Ecto neural progenitor cell (in vitro differentiated cells): ENCODE measurements at places on chromosomes 6 and 20.
A peak's percentile ranks its signal among the peaks of the same experiment; 100 is the strongest.

- no peak for DNase-seq
Measured at GRCh38 chr6:125974214-125974866, 12.0 kb upstream of the TRMT11 start.

DNA sequence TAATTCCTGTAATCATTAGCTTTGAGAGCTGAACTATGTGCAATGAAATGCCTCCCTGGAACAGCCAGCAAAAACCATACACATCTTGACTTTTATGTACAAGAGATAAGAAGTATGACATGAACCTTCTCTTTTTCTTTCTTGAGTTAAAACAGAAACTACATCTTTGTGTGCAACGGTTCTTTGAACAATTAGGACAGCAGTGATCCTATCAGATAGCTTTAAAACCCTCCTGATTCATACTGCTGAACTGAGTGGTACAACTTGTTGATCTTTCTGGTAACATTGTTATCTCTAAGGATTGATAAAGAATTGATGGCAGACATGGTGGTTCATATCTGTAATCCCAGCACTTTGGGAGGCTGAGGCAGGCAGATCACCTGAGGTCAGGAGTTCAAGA lies 43.4 kb downstream of the TRAF3IP2 start:
- DNase-seq: no peak

- peak; percentile 58 for DNase-seq
Measured at GRCh38 chr6:7540595-7540994, 876 bp upstream of the DSP start.

GRCh38 chr6:125262016-125263013 lies 39.5 kb downstream of the HDDC2 start:
- no peak for DNase-seq

GRCh38 chr6:95292011-95292410 lies 285.3 kb upstream of the MANEA start:
- DNase-seq: no peak

GRCh38 chr6:116596815-116597214 lies 19.5 kb upstream of the RSPH4A start:
- DNase-seq: no peak

DNA sequence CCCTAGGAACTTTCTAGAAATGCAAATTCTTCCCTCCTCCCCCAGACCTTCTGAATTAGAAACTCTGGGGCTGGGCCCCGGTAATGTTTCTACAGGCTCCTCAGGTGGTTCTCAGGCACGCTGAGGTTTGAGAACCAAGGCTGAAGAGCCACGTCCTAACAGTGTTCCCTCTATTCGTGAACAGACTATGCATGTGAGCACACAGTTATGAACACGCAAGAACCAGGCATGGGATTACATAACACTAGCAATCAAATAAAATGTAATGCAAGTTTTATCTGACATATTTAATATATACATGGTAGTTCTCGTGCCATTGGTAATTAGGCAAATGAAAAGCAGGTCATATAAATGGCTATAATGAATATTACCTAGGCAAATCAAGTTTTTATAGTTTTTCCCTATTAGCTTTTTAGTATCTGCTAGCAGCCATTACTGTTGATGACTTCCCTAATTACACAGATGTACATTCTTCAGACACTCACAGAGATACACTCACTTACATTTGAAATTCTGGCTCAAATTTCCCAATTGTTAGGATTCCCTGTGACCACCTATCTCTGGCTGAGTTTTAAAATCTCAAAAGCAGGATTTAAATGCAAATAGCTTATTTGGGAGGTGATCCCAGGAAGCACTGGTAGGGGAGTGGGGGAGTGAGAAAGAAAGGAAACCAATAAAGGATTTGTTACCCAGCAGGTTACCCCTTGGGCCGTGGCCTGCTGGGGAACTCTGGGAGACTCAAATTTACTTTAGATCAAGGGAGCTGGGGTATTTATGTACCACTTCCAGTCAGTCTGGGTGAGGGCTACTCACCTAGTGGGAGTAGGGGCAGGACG lies 104.1 kb downstream of the TCP11 start:
- no peak for DNase-seq

- no peak for DNase-seq
Measured at GRCh38 chr6:11012976-11013720, 31.0 kb downstream of the ELOVL2 start.

DNA sequence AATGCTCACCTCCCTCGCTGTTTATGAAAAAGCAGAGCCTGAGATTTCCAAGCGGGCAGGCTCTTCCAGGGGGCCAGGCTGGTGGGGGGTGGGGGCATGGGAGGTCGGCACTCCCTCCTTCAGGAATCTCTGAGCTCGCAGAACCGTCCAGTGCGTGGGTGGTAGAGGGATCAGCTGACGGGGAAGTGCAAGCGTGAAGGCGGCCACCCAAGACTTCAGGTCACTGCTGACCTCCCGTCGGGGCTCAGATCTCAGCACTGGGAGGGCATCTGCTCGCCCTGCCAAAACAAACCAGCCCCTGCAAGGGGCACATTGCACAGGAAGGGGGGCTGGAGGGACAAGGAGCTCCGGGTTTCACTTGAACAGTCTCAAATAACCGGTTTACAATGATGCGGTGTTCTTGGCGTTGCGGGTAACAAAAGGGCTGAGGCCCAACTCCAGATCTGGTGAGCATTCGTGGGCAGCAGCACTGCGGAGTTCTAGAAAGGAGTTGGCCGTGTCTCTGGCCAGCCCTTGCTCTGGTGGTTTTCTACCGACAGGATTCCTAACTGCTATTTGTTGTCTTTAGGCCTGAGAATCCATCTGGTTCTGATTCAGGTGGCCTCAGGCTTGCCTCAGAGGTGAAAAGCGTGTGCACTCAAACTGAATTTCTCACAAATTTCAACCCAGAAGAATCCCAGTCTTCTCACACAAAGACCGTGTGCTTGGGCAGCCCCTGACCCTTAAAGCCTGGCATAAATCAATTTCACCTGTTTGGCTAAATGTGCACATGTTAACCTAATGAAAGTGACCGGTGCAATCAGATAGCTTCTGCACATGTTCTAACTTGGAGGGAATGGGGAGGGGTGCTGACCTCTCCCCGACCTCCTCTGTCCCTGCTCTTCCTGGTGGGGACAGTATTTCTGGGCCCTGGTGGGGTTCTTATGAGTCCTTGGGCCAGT lies 191.6 kb downstream of the MYLK4 start:
- DNase-seq: no peak

- DNase-seq: no peak
Measured at GRCh38 chr6:148107911-148108310, 234.7 kb upstream of the SASH1 start.

- DNase-seq: no peak
Measured at GRCh38 chr6:135006386-135006914, 48.2 kb downstream of the HBS1L start.

DNA sequence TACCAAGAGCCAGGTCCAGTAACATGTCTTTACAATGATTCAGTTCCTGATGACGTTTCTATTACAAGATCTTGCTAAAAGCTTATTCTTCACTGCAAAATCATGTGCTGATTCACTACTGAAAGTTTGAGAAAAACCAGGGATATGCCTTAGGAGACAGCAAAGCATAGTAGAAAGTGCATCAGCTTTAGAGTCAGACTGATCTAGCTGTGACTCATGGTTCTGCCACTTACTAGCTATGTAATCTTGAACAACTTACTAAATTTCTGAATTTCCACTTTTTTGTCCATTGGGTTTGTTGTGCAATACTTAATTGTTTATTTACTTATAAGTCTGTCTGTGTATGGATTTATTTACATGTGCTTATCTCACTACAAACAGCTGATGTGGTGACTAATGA lies 198.5 kb upstream of the RSPO3 start:
- no peak for DNase-seq

DNA sequence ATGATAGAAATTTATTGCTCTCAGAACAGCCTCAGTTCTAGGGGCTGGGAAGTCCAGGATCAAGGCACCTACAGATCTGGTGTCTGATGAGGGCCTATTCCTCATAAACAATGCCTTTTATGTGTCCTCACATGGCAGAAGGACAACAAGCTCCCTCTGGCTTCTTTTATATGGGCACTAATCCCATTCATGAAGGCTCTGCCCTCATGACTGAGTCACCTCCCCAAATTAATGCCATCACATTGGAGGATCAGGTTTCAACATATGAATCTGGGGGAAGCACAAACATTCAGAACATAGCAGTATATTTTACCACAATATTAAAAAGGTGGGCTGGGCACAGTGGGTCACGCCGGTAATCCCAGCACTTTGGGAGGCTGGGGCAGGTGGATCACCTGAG lies 58.5 kb upstream of the CCN6 start:
- DNase-seq: no peak

GRCh38 chr20:40104959-40105358 lies 584.1 kb downstream of the MAFB start:
- no peak for DNase-seq

- peak; percentile 25 for DNase-seq
Measured at GRCh38 chr6:44731485-44732095, 344.1 kb downstream of the CDC5L start.

DNA sequence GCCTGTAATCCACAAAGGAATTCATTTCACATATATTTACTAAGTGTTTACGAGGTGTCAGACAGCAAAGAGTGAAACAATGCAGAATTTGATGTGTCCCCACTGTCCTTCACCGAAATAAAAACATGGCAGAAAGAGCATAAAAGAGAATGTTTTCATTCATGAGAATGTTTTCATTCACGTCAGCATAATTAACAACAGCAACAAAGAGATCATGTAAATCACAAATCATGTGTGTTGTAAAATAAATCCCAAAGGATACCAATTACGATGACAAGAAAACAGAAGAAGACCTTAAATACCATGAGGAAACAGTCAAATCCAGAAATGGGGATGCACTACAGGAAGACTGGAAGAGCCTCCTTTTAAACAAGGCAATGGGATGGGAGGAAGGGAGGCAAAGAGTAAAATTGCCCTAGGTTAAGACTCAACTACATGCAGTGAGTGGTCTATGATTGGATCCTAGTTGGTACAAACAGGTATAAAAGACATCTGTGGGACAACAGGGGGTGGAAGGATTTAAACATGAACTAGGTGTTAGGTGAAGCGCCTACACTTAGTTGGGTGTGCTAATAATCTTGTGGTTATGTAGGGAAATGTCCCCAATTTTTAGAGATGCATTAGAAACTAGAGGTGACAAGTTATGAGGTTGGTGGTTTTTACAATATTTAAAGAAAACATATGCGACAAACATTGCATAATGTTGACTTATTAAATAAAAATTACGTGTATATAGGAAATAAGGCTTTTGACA lies 1.5 kb downstream of the ZSCAN31 start:
- no peak for DNase-seq

DNA sequence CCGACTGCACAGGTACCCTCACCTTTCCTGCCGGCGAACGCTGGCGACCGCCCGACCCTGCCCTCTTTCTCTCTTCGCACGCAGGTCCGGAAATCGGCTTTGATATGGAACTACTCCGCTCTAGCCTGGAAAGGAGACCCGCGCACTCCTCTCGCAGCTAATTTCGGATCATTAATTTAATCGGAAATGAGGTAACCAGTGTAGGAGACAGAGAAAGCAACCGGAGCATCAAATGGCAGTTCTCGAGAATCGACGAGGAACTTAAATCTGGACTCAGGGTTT lies 949 bp upstream of the ATXN1 start:
- DNase-seq: no peak

DNA sequence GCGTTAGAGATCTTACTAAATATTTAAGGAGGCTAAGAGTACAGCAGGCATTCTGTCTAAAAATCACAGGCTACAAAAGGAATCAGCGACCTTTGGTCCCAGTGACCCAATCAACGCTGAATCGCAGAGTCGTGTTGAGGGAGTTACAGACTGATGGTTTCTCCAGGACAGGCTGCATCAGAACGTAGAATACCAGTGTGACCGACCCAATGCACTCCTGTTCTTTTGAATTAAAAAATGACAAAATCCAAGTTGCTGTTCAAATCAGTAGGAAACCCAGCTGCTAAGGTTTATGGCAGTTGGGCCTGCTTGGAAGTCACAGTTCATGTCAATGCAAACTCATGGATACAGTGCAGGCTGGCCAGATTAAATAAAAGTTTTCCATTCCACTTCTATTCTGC lies 155.8 kb upstream of the AFDN start:
- DNase-seq: no peak

- DNase-seq: no peak
Measured at GRCh38 chr6:7256785-7257184, 56.2 kb downstream of the SSR1 start.

DNA sequence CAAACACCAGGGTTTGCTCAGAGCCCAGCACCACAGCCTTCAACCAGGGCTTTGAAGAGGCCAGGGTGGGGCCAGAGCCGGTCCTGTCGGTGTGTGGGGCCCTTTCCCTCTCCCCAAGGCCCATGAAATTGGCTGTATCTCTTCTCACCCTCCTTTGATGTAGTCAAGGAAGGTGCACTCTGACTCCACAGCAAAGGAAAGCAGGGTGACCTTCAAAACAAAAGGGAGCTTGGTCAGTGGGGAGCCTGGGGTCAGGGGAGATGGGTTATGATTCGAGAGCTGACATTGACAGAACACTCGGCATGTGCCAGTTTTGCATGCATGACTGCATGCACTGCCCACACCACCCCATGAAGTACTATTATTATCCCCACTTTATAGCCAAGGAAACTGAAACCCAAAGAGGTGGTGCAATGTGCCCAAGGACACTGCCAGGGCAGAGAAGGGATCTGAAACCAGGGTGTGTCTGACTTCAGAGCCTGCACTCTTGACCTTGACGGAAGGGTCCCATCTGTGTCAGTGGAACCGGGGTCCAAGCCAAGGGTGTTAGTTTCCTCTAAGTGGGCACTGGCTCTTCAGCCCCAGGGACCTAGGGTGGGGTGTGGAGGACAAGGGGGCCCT lies 55.4 kb downstream of the RAB44 start:
- no peak for DNase-seq

GRCh38 chr6:140051521-140052512 lies 677.4 kb upstream of the CITED2 start:
- no peak for DNase-seq

- no peak for DNase-seq
Measured at GRCh38 chr6:43826730-43827129, 56.7 kb downstream of the VEGFA start.

DNA sequence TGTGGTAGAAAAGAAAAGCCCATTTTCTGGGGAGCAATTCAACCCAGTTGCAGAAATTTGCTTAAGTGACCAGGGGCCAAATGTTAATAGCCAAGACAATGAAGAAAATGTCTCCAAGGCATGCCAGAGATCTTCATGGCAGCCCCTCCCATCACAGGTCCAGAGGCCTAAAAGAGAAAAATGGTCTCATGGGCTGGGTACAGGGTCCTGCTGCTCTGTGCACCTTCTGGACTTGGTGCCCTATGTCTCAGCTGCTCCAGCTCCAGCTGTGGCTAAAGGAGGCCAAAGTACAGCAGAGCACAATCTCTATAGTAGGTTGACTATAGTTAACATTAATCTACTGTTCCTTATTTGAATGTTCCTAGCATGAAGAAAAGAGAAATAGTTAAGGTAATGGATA lies 44.7 kb downstream of the FRK start:
- DNase-seq: no peak

DNA sequence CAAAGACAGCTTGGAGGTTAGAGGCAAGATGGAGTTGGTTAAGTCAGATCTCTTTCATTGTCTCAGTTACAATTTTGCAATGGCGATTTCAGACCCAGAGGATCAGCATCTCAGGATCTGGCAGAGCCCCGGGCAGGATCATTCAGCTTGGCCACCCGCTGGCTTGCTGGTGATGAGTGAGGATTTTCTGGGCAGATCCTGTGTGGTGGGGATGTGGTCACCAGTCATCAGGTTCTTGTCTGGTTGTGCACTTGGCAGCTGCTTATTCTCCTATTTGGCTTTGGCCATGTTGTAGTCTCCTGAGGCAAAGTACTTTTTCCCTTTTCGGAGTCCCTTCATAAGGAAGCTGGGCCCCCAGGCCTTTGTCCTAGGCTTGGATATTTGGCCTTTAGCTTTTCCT lies 953.9 kb downstream of the KIF16B start:
- no peak for DNase-seq
